B cell (primary cell): ENCODE measurements at places on chromosomes 12 and 14. TPM values are rescaled to one million over a fixed set of nuclear protein-coding genes. Genes with fewer than 3 reads are reported as not detected.

GRCh38 chr14:96267336-96267735 lies 11.3 kb downstream of the BDKRB1 start:
- no peak for DNase-seq

DNA sequence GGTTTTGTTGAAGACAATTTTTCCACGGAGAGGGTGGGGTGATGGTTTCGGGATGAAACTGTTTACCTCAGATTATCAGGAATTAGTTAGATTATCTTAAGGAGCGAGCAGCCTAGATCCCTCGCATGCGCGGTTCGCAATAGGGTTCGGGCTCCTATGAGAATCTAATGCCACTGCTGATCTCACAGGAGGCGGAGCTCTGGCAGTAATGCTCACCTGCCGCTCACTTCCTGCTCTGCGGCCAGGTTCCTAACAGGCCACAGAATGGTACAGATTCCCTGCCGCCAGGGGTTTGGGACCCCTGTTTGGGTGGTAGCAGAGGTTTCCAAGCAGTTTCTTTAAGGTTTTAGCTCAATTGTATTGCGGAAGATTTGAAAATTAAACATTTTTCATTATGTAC lies 439.8 kb upstream of the OR4E1 start:
- no peak for DNase-seq

KERA gene
- total RNA-seq = not detected in 2 replicates

DNA sequence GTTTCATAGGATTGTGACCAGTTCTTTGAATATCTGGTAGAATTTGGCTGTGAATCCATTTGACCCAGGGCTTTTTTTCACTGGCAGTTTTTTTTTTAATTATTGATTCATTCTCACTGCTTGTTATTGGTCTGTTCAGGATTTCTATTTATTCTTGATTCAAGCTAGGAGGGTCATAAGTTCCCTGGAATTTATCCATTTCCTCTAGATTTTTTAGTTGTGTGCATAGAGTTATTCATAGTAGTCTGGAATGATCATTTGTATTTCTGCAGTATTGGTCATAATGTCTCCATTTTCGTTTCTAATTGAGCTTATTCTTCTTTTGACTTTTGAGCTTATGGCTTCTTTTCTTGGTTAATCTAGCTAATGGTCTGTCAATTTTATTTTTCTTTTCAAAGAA lies 291.6 kb downstream of the AKAP6 start:
- no peak for DNase-seq

- DNase-seq = no peak
Observed at GRCh38 chr12:102879-103168, 36.3 kb downstream of the IQSEC3 start.
